ENCODE measurements at places on chromosomes 13 and 19.

DNA sequence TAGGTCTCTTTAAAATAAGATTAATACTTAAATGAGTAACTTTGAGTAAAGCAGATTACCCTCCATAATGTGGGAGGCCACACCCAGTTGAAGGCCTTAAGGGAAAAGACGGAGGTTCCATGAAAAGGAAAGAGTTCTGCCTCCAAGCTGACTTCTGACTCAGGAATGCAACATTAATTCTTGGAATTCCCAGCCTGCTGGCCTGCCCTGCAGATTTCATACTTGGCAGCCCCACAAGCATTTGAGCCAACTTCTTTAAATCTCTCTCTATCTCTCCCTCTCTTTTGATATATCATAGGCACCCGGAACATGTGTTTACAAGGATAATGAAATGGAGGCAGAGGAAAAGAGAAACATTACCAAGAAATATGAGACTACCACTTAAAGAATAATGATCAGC, 902.3 kb upstream of the MIR17HG start:
- DNase-seq: no peak

- no peak for DNase-seq
Observed at GRCh38 chr13:98447881-98448641, 128.8 kb downstream of the STK24 start.

GRCh38 chr13:53848366-53848961, 819.9 kb downstream of the OLFM4 start:
- no peak for DNase-seq

DNA sequence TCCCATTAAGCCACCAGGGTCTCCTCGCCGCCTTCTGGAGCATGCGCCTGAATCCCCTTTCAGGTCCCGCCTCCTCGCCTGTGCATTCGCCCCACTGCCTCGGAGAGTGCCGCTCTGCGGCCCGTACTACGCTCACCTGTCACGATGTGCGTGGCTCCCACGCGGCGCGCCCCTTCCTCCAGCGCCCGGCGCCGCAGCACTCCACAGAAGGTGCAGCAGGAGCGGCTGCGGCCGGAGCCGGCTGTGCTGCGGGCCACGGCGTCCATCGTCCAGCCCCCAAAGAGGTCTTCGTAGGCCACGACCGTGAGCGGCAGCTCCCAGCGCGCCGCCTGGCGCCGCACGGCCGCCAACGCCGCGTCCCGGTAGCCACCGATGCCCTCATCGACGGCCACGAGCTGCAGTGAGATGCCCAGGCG, 4.3 kb downstream of the CTU1 start:
- DNase-seq: no peak

DNA sequence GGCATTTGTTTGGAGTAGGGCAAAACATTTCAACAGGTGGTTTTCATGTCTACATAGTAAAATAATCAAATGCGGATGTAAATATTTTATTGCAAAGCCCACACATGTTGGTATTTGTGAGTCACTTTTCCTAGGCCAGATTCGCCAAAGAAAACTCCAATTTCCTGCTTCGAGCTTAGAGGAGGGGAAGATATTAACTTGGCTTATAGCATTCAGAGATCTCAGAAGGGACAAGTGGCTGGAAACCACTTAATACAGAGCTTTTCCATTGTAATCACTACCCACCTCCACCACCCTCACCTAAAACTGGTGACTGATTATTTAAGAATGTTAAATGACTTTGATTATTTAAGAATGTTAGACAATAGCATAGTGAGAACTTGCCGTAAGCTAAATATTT, 530.6 kb upstream of the SPRY2 start:
- DNase-seq: no peak

GRCh38 chr13:27263438-27263837, 7.2 kb upstream of the RASL11A start:
- DNase-seq: no peak

GRCh38 chr19:30854207-30854606, 482.0 kb downstream of the ZNF536 start:
- no peak for DNase-seq

DNA sequence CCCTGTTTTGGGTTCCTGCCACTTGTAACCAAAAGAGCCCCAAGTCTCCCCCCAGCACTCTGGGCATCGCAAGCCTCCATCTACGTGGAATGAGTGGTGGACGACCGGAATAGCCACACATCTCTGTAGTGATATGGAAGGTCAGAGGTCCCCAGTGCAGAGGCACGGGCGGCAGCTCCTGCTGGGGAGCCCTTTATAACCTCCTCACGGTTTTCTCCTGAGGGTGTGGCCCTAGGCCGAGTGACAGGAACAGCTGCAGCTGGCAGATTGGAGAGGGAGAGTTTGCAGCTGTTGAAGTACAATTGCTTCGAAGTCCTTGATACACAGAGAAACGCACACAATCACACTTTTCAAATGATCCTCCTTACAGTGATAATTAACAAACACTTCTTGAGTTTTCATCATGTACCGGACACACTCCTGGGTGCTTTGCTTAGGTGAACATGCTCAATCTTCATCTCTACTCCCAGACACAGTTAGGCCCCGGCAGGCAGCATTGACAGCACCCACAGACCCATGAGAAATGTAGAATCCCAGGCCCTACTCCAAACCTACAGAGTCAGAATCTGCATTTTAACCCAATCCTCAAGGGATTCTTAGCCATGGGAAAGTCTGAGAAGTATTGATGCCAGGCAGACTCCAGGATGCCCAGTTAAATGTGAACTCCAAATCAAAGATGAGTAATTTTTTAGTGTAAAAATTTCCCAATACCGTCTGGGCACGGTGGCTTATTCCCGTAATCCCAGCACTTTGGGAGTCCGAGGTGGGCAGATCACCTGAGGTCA, 4.9 kb upstream of the ZNF787 start:
- DNase-seq: no peak

- DNase-seq: no peak
Observed at GRCh38 chr13:59414006-59414405, 749.7 kb downstream of the DIAPH3 start.

DNA sequence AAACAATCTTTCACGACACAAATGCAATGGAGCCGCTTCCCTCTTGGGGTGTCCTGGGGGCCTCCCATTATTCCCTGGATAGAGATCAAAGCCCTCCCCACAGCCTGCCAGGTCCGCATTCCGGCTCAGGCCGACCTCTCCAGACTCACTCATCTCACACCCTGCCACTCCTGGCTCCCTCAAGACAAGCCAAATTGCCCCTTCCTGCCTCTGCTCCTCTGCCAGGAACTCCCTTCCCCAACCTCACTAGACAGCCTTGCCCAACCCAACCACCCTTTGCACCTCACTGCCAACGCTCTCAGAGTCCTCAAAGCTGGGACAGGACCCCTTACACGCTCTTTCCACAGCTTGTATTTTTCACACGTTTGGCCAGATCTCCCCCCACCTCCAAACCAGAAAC, 1.5 kb downstream of the ABHD17A start:
- no peak for DNase-seq

DNA sequence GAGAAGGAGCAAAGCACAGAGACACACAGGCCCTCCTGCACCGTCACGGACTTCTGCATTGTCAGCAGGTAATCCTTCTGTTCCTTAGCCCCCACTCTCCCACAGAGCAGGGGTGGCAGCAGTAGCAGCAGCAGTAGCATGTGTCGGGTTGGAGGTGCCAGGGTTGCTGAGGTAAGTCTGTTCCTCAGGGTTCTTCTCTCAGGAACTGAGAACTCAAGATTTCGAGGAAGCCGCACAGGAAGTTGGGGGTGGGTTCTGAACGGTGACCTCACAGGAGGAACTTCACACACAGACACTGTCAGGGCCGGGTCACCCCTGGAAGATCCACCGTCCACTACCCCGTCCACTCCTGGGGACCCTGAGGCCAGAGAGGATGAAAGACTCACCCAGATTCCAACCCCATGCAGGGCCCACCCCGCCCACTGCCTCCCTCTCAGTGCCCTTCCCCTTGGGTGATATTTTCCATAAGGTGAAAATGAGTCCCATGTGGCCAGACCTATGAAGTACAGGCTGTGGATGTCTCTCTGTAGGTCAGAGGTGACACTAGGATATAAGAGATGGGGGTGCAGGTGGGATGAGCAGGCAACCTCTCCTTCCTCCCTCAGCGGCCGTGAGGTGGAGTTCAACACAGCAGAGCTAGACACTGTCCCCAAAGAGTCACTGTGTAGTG, at the start of gene SIGLEC12:
Gene SIGLEC12 (minus strand): TSS at position 207 of the 670 bp plus-strand sequence. CDS start 67 bp downstream, at position 140.
- no peak for DNase-seq

DNA sequence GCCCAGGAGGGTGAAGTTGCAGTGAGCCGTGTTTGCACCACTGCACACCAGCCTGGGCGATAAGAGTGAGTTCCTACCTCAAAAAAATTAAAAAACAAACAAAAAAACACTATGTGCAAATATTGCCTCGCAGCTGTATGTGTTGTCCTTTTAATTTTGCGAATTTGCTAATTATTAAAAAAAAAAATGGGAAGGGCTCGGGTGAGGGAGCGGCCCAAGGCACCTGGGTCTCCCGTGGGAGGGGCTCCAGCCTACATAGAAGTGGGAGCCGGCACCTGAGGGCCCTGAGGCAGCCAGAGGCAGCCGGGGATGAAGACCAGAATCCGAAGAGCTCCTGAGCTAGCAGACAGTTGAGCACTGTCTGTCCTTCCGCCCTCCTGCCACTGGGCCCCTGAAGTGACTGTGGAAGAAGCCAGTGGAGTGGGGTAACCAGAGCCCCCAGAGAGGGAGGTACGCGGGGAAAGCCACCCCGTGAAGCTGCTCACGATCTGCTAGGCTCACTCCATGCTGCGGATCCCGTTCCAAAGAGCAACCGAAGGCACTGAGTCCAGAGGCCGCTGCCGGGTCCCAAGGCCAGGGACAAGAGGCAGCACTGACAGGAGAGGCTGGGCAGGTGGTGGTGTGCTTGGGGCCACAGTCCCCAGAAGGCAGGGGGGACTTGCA, 6.5 kb downstream of the IZUMO4 start:
- no peak for DNase-seq

DNA sequence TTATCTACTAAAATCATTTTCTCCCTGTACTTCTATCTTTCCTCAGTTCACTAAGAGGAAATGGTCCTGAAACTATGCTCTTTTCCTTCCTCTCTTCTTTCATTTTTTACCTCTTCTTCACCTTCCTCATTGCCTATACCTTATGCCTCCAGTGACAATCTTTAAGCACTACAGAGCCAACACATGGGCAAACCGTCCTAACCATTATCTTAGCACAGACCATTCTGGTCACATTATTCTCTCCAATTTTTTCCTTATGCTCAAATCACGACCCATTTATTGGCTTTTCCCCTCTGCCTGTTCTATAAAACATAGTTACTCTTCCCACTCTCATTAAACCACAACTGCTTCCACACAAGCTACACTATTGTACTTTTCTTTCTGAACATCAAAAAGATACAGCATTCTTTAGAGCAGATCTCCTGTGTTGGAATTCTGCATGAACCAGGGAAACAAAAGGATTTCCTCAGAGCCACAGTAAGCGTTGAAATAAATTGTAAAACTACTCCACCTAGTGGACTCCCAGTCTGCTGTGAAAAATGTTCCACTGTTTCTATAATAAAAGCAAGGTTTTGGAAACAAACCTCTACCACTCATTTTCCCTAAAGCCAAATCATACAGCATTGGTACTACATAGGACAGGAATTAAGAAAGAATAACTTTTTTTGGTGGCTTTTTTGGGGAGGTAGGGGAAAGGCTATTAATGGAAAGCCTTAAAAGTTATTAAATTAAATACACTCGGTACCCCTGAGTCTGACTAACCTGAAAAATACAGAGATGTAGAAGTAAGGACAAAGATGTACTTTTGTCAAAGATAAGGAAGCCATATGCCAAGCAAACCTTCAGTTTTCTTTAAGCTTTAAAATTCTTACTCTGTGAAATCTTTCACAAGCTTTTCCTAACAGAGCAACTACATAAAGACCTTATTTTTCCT, 19.5 kb downstream of the NUFIP1 start:
- no peak for DNase-seq

DNA sequence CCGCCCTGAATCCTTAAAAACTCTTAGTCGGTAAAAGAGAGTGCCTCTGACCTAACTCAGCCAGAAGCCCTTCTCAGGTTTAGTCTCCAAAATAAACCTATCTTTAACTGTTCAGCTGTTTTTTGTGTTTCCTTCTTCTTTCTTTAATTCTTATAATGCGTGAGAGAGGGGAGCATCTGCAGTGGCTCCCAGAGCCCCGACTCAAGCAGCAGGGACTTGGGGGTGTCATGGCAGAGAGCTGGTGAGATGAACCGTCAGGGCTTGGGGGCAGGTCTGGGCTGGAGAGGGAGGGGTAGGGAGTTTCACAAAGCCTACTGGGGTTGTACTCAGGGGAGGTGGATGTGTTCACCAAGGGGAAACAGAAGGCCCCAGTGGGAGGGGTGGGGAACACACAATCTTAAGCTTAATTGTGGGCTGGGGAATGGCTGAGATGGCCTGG, 16.8 kb upstream of the SIGLEC6 start:
- DNase-seq: no peak

GRCh38 chr13:27925220-27925991, 5.6 kb downstream of the PDX1 start:
- DNase-seq: no peak

DNA sequence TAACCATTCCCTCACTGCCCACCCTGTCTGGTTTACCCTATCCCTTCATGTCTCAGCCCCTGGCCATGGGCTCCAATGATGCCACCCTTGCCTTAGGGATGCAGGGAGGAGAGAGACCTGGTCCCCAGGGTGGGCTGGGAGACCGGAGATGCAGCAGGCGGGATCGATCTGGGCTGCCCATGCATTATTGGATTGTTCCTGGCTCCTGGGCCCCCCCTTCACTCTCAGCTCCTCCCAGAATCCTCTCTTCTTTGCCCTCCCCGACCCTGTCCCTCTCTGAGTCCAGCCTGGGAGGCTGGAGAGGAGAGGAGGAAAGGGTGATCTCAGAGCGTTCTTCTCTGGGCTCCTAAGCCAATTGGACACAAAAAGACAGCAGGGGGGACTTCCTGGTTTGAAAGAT, 5.8 kb downstream of the KASH5 start:
- no peak for DNase-seq

DNA sequence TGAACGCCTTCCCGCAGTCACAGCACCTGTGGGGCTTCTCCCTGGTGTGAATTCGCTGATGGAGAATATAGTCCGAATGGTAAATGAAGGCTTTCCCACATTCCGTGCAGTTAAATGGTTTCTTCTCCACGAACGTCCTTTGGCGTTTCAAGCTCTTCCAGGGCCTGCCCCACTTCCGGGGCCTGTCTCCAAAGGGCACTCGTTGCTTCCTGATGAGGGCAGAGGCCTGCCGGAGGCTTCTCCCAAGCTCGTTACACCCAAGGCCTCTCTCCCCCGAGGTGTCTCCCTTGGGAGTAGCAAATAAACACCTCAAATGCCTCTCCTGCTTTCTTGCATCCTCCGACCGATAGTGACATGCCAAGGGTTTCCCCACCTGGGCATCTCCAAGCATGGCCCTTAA, 34.3 kb downstream of the ZNF473 start:
- no peak for DNase-seq

GRCh38 chr19:47650700-47651099, 41.8 kb downstream of the BICRA start:
- no peak for DNase-seq

DNA sequence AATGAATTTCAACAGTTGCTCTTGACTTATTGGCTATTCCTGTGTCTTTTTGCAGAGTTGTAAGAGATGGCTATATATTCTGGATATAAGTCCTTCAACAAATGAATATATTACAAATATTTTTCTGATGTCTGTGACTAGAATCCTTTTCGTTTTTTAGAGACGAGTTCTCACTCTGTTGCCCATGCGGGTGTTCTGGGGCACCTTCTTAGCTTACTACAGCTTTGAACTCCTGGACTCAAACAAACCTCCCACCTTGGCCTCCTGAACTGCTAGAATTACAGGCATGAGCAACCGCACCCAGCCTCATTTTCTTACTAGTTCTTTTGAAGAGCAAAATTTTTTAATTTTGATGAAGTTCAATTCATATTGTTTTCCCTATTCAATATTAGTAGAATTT, 287.8 kb downstream of the LIG4 start:
- no peak for DNase-seq

Measured in cortex of kidney (tissue), 1 donor.